Right renal cortex interstitium (tissue), 3 donors: ENCODE measurements at places on chromosomes 12 and 14.

DNA sequence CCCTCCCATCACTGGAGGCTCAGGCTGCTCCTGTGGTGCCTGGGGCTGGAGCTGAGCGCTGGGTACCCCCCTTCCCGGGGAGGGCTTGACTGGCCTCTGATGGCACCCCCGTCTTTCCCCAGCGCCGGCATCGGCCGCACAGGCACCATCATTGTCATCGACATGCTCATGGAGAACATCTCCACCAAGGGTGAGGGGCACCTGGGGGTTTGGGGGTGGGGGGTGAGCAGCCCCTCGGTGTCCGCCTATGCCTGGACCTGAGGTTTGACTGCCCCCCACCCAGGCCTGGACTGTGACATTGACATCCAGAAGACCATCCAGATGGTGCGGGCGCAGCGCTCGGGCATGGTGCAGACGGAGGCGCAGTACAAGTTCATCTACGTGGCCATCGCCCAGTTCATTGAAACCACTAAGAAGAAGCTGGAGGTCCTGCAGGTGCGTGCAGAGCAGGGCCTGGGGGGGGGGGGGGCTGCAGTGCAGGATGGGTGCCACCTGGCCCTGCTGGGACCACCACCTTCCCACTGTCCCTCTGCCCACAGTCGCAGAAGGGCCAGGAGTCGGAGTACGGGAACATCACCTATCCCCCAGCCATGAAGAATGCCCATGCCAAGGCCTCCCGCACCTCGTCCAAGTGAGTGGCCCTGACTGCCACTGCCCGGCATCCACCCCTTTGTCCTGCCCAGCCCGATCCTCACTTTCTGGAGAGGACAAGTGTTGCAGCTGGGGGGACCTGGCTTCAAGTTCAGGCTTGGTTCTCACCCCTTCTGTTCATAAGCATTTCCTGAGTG is 8.8 kb downstream of the PTPN6 start:
- no peak for DNase-seq

DNA sequence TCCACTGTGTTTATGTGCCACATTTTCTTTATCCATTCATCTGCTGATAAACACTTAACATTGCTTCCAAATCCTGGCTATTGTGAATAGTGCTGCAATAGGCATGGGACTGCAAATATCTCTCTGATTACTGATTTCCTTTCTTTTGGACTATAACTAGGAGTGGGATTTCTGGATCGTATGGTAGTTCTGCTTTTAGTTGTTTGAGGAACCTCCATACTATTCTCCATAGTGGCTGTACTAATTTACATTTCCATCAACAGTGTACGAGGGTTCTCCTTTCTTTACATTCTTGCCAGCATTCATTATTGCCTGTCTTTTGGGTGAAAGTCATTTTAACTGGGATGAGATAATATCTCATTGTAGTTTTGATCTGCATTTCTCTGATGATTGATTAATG is 47.6 kb downstream of the TAOK3 start:
- no peak for DNase-seq

DNA sequence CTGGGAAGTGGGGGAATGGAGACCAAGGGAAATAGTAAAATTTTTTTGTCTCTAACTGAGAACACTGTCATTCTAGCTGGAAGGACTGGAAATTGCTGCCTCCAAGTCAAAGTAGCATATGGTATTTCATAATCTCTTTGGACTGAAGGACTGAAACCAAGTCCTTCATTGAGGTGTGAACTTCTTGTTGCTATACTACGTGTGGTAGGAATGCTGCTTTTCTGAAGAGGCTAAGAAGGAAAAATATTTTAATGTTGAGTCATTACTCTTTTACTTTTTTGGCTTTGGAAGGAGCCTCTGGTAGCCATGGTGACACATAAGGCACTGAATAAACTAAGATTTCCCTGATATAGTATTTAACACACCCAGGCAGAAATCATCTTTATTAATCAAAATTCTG is 465.4 kb downstream of the NPAS3 start:
- no peak for DNase-seq

- DNase-seq, result no peak
Measured at GRCh38 chr12:5399266-5399665, 32.6 kb upstream of the NTF3 start.
